ENCODE measurements at places on chromosomes 13 and 19.

GRCh38 chr13:25037057-25037813 lies 58.7 kb upstream of the PABPC3 start:
- DNase-seq, result peak; percentile 68

- peak; percentile 34 for DNase-seq
These were observed 458.6 kb downstream of the DCT start for GRCh38 chr13:94020833-94021232.

DNA sequence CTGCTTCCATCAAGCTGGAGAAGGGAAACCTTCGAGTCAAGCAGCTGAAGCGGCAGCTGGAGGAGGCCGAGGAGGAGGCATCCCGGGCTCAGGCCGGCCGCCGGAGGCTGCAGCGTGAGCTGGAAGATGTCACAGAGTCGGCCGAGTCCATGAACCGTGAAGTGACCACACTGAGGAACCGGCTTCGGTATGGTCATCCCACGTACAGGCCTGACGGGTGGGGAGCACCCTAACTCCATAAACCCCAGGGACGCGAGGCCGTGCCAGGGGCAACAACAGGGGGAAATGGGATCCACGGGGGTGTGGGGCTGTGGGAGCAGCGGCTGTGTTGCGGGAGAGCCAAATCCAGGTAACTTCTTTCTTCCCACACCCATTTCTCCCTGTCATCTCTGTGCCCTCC lies 20.2 kb downstream of the KCNC3 start:
- no peak for DNase-seq

- no peak for DNase-seq
These were observed 57.5 kb downstream of the ERICH4 start for GRCh38 chr19:41500443-41500842.

DNA sequence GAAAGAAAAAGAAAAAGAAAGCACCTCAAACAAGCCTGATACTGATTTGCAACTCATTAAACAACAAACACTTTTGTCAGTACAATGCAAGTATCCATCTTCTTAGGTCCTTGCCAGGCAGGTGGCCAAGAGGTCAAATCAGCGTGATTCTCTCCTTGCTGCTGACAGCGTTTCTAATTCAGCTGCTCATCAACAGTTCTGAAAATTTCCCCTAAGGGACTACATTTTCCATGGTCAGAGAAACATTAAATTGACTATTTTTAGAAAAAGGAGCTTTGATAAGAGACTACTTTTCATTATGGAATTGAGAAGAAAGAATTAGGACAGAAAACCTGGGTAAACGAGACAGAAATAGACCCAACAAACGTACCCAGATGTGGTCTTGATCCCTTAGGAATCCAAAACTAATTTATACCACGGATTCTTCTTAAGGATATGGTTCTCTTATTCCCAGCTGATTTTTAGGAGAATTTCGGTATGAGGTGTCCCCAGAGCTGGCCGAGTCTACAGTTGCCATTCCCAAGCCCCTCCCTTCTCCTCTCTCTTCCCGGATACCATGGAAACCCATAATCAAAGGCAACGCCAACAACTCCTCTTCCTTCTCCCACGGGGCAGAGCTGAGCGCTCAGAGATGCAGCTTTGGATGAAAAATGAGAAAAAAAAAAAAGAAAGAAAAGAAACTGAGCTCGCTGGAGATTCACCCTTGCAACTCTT lies 29.5 kb upstream of the CEBPG start:
- DNase-seq, result no peak

- DNase-seq, result no peak
These were observed 2.3 kb downstream of the OR7C2 start for GRCh38 chr19:14943601-14944000.

- peak; percentile 68 for DNase-seq
These were observed at the start of gene MRI1 for GRCh38 chr19:13764101-13764807. TSS of gene MRI1 (plus strand) at chr19:13764522. CDS start at chr19:13764589, 67 bp downstream.

DNA sequence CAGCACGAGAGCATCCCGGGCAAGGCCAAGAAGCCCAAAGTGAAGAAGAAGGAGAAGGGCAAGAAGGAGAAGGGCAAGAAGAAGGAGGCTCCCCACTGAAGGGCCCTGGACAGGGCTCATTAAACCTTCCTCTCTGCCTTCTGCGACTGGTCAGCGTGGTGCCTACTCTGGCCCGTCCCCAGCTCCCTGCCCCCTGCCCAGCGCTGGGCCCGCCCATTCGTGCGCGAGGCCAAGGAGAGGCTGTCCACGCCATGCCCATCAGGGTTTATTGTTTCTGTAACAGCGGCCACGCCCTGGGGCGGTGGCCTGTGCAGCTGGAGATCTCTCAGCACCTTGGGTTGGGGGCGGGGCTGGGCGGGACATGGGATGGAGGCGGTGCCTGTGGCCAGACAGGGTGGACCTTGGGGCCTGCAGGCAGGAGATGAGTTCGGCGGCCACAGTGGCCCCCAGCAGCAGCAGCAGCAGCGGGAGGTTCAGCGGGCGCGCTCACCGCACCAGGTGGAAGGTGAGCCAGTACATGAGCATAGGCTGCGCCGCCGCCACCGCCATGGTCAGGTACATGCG lies 897 bp downstream of the C19orf33 start:
- DNase-seq, result peak; percentile 94

GRCh38 chr19:31254611-31255010 lies 94.6 kb downstream of the TSHZ3 start:
- DNase-seq, result peak; percentile 2

- DNase-seq, result no peak
These were observed 35.5 kb upstream of the ZNF254 start for GRCh38 chr19:24051516-24051915.

GRCh38 chr19:41903193-41903953 lies 20.4 kb downstream of the ARHGEF1 start:
- no peak for DNase-seq

GRCh38 chr13:77350811-77351210 lies 23.9 kb upstream of the MYCBP2 start:
- DNase-seq, result no peak

- no peak for DNase-seq
These were observed 194.3 kb upstream of the SOX1 start for GRCh38 chr13:111872475-111873150.

DNA sequence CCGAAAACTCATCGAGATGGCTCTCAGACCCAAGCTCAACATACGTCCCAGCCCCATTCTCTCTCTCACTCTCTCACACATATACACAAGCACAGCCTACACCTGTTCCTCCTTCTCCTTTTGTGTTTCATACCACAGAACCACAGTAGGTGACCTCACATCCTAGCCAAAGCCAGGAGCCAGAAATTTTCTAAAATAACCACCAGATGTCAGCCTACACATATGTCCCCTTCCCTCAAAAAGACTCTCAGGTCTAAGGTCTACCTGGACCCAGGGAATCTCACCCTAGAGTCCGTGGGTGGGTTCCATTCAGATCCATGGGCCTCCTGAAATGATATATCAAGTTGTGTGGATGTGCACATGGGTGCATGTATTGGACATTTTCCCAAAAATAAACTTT lies 104.2 kb upstream of the IPO5 start:
- DNase-seq, result peak; percentile 63

DNA sequence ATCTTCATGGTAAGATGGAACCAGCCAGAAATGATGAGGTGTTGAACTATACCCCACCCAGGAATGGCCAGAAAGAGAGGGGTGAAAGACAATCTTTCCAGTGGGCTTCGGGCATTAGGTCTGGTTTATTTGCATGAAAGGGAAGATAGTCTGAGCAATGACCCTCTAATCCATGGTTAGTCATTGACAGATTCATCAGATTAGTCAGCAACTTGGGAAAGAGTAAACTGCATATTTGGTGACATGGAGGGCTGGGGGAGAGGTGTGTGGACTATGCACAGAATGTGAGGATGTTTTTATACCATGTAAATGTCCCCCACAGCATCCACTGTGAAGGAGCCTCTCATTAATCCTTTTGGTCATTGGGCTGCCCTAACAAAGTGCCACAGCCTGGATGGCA lies 30.1 kb upstream of the USP12 start:
- DNase-seq, result peak; percentile 72

GRCh38 chr19:48964205-48965039 lies 687 bp upstream of the FTL start:
- peak; percentile 35 for DNase-seq

DNA sequence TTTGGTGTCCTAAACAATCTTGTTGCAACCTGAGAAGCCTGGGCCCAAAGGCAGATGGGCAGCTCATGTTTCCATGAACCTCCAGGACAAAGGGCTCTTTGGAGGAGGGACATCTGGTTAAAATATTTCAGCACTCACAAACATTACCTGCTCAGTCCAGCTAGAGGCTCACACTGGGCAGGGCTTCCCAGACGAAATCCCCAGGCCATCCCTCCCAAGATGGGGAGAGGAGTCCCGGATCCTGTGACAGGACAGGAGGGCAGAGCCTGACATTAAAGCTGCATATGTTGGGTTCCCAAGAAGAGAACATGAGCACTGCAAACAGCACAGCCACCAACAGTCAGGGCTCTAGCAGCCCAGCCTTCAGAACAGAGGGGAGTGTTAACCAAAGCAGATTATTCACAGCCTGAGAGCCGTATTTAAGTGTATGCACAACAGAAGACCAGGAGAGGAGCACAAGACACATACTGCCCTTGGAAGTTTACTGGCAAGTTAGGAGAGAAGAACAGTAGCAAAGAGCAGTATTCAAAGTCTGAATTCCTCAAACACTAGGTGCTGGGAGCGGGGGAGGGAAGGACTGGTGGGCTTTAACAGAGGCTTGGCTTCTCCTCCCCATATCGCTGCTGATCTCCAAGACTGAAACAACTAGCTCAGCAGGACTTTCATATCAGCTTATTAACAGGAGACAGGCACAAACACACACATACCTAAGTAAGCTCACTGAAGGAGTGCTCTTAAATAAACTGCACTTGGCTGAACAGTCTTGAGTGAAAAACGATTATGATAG lies 12.3 kb downstream of the ATP7B start:
- DNase-seq, result no peak

DNA sequence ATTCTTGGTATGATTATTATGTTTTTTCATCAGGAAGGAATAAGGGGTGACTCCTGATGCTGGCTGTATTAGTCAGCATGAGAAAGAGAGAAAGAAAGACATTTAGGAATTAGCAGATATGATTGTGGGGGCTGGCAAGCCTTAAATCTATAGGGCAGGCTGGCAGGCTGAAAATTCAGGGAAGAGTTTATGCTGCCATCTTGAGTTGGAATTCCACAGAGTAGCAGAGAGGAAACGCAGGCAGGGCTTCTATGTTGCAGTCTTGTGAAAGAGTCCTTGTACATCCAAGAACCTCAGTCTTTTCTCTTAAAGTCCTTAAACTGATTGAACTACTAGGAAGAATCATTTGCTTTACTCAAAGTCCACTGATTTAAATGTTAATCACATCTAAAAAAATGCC lies 262.7 kb upstream of the SLC10A2 start:
- no peak for DNase-seq

GRCh38 chr19:51311351-51312257 lies at the start of gene IGLON5:
TSS of gene IGLON5 (plus strand) at chr19:51311644. CDS start at chr19:51311848, 204 bp downstream.
- no peak for DNase-seq

- DNase-seq, result peak; percentile 39
These were observed 43.3 kb downstream of the VWA8 start for GRCh38 chr13:41917641-41918040.

- peak; percentile 25 for DNase-seq
These were observed 435.6 kb upstream of the SLITRK5 start for GRCh38 chr13:87235621-87236020.

DNA sequence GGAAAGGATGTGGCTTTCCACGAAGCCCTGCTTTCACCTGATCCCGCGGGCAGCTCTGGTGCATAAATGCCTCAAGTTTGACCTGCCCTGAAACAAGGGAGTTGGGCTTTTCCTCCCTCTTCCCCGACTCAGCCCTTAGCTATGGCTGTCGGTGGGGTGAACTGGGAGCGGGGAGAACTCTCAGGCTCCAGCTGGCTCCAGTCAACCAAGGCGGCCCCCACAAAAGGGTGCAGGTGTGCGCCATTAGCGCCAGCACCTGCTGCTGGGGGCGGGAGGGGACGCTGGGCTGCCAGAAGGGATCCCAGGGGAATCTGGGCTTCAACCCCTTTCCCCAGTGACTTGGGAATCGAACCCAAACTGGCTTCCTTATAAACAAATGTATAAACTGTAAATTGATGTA lies 7.1 kb upstream of the DHRS12 start:
- DNase-seq, result no peak

GRCh38 chr13:73259061-73260017 lies 200.5 kb downstream of the KLF5 start:
- no peak for DNase-seq

DNA sequence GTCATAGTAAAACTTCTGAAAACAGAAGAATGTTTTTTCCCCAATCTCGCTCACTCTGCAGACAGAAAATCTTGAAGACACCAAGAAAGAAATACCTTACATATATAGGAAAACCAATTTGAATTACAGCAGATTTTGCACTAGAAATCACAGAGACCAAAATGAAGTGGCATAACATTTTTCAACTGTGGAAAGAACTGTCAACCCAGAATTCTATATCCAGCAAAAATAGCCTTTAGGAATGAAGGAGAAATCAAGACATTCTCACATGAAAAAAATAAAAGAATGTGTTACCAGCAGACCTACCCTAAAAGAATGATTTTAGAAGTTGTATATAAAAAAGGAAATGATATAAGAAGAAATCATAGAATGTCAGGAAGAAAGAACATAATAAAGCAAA lies 28.7 kb downstream of the CCDC122 start:
- DNase-seq, result no peak

Data from kidney tubule cell (primary cell).